CD4-positive, alpha-beta memory T cell (primary cell): ENCODE measurements at places on chromosomes 6 and 20. TPM values are rescaled to one million over a fixed set of nuclear protein-coding genes. Genes with fewer than 3 reads are reported as not detected.

GRCh38 chr6:157096522-157096921, 226.8 kb downstream of the TMEM242 start:
- DNase-seq = no peak

GRCh38 chr6:159098636-159099106, 53.9 kb upstream of the TAGAP start:
- peak; percentile 82 for DNase-seq

- DNase-seq = peak; percentile 79
Observed at GRCh38 chr6:166488076-166488685, 98.3 kb downstream of the RAMACL start.

DNA sequence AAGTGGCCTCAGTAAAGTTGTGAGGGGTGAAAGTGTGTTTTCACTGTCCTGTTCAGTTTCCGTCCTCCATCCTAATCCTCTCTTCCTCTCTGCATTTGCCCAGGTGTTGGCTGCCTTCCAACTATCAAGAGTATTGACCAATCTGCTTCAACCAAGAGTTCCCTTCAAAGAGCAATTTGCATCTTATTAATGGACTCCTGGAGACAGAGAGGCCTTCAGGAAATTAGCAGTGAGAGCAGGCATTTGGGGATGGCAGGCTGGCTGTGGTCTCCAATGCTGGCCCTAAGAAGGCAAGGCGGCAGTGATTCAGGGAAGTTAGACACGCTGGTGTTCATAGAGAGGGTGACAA, 77.2 kb downstream of the GPR6 start:
- no peak for DNase-seq

- DNase-seq = no peak
Observed at GRCh38 chr20:46546298-46546697, 4.2 kb downstream of the OCSTAMP start.

DNA sequence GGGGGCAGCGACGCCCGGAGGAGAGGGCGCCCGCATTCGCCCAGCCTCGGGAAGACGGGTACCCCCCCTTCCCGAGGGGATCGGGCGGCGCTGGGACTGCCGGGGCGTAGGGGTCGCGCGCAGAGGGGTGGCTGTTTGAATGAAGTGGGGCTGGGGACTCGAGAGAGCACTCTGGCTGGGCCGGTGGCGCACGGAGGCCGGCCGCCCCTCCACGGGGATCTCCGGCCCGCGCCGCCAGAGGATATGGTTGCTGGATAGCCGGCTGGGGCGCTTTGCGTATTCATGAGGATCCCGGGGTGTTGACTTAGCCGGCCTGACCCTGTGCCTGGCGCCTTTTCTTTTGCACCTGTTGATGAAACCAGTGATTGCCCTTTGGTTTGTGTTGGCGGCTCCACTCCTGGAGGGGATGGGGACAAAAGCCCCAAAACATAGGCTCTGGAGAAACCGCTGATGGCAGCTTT, 469 bp downstream of the SYNJ2 start:
- no peak for DNase-seq

DNA sequence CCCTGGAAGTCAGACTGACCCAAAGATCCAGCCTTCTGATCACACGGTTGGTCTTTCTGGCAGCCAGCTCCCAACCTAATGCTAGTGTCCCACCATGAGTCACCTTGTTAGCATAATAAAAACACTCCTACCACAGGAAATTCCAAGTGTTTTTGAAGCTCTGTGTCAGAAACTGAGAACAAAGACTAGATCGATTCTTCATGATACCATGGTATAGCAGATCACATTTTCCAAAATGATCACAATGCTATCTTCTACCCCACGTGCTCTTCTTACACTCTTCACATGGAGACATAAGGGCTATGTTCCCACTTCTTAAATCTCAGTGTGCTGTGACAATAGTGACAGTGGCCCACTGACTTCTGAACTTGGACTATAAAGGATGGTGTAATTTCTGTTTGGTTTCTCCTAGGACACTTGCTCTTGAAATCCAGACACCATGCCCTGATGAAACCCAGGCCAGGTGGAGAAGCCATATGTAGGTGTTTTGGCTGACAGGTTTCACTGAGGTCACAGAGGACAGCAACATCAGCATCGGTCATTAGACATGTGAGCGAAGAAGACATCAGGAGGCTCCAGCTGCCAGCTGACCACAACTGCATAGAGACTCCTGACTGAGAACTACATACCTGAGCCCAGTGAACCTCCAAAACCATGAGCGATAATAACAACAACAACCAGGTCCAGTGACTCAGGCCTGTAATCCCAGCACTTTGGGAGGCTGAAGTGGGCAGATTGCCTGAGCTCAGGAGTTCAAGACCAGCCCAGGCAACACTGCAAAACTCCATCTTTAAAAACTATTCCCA, 57.5 kb downstream of the MKKS start:
- DNase-seq = no peak

DNA sequence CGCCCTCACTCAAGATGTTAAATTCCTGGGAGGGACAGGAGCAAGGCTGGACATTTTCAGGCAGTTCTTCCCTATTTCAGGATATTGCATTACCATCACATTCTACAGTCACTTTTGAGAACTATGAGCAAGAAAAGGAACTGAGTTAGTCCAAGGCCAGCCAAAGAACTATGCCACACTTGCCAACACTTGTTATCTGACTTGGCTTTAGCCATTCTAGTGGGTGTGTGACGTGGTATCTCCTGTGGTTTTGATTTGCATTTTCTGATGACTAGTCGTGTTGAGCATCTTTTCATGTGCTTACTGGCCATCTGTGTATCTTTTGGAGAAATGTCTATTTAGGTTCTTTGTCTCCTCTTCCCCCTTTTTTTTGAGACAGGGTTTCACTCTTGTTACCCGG, 12.0 kb downstream of the XRN2 start:
- no peak for DNase-seq

DNA sequence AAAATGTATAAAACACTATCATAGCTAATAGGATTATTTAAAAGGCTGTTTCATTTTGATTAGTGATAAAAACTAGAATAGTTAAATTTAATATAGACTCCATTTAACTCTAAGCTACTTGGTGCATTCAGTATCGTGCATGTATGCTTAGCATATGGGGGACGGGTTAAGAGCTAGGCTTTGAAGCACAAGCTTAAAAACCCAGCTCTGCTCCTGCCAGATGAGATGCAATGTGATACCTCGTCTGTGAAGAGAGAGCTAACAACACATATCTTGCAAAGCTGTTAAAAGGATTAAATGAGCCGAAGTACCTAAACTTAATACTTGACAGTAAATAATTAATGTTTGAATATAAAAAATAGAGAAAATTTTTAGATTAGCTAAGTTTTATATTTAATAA, 42.2 kb downstream of the DTNBP1 start:
- no peak for DNase-seq

DNA sequence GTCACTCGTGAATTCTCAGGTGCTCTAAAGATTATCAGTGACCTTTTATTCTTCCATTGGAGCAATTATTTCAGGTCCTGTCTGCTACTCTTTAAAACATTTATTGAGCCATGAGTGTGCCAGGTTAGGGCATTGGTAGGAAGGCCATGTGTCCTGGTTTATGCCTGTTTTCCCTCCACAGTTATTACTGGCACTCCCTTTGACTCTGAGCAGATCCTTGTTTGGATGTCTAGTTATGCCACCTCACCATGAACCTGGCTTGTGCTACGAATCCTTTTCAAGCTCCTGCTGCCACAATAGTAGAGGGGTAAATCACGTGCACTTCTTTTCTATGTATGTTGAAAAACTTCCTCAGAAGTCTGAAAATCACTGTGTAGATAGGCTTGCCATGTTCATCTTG, 27.4 kb downstream of the CRYBG1 start:
- DNase-seq = no peak

GRCh38 chr20:7308163-7308562, 540.7 kb downstream of the BMP2 start:
- no peak for DNase-seq

- DNase-seq = no peak
Observed at GRCh38 chr6:92779746-92780145, 639.6 kb downstream of the EPHA7 start.

DNA sequence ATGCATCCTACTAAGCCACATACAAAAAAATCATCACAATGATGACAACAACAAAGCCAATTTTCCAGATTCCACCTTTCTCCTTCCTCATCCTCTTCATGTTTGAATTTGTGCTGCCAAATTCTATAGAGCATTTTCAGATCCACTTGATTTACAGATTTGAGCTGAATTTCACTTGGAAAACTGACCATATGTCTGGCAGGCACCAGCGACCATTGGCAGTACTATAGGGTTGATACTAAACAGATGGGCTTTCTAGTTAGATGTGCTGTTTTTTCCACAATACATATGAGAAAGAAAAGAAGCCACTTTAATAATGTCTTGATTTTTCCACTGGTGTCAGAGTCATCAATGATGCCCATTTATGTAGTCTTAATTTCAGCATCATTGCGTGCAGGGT, 127.0 kb downstream of the PHACTR3 start:
- DNase-seq = no peak

DNA sequence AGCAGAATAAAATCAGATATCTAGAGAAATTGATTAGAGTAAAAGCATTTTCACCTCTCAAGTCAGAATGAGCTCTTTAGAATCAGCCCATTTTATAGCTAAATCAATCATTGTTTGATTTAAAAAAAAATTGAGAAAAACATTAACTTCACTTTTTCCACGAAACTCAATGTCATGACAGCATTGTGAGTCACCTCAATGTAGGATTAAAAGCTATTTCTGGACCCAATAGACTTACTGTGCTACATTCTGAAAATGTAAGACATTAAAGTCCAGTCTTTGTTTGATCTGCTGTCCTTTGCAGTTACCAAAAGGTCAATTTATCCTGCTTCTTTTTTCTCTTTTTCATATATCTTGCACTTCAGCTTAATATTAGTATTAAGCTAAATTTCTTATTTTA, 519.4 kb upstream of the ZNF337 start:
- DNase-seq = no peak

DNA sequence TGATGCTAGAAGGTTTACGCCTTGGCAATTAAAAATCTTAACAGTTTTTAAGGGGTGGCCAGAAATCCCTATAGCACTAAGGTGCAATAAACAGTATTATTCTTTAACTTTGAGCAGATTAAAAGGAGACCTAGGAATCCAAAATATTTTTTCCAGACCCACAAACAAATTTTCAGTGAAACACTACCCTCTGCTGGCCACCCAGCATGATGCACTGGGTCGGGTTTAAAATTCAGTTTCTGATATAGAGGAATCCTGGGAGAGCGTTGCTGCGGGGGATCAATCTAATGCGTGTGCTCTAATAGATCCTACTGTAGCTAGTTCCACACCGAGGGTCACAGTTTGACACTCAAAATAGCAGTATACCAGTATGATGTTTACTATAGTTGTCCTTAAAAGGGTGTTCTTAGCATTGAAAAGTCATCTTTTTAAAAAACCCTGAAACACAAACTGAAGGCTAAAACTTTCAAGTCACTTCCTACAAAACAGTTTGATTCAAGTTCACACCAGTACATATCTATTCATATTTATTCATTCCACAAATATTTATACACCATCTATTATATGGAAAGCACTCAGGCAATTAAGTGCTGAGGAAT, 10.2 kb downstream of the UBE3D start:
- peak; percentile 45 for DNase-seq

DNA sequence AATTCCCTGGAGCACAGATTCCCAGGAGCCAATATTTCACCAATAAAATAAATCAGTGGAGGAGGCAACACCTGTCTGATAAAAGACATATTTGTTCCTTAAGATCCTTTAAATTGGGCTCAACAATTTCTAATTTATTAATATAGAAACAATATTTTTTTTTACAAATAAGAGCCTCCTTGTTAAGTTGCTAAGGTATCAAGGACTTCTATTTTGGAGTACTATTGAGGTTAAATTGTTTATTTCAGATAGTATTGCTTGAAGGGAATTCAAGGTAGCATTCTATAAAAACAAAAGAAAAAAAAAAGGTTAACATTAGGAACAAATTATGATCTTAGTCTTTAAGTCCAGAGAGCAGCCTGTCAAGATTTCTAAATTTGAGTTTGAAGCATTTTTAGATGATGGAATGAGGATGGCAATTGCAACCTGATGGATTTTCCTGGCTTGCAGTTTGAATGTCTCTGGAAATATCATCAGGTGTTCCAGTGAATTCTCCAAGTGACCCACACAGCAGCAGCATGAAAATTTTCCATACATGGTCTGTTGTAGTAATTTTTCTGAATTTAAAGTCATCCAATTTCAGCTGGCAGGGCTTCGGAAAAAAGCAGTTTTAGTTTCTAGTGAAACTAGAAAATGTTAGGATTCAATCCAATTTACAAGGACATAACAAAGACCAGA, 19.3 kb upstream of the NCR2 start:
- DNase-seq = no peak

DNA sequence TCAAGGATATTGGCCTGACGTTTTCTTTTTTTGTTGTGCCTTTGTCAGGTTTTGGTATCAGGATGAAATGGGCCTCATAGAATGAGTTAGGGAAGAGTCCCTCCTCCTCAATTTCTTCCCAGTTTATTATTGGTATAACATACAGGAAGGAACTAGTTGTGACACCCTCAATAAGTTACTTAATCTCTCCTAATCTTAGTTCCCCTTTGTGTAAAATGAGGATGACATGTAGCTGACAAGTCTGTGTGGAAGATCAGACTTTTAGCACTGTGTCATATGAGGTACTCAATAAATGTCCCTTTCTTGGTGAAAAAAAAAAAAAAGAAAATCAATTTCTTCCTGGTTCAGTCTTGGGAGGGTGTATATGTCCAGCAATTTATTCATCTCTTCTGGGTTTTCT, 155.8 kb downstream of the PDE7B start:
- DNase-seq = no peak

DNA sequence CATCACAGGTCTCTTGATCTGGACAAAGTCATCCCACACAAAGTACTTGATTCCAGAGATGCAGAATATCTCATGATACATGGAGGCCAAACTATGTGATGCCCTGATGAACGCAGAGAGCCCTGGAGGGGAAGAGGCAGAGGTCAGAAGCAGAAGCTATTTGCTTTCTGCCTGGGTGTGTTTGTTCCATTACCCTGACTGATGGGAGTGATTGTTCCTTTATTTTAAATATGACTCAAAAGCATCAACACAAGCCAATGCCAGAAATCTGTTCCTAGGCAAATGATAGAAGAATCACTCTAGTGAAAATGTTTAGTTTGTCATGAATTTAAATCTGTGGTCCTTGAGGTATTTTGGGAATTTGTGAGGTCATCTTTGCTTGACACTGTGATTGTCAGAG, 54.7 kb upstream of the GGTLC1 start:
- no peak for DNase-seq

KAT14 gene
- 22.4 TPM for total RNA-seq

COL20A1 gene
- total RNA-seq = not detected

TINAG gene
- total RNA-seq = not detected

PRL gene
- not detected for total RNA-seq

EFCAB8 gene
- 1.5 TPM for total RNA-seq

OOEP gene
- not detected for total RNA-seq

CNPY3 gene
- total RNA-seq = 86.7 TPM

AHCY gene
- total RNA-seq = 24.2 TPM

PGC gene
- not detected for total RNA-seq

HECA gene
- 161 TPM for total RNA-seq

DEFB114 gene
- not detected for total RNA-seq

BRPF3 gene
- 36.2 TPM for total RNA-seq

BEND6 gene
- not detected for total RNA-seq
